Ammon's horn (tissue), 1 donor: ENCODE measurements at places on chromosomes 4 and X.
A peak's percentile ranks its signal among the peaks of the same experiment; 100 is the strongest.

GRCh38 chr4:111020961-111021360, 398.1 kb upstream of the PITX2 start:
- DNase-seq, result no peak

- DNase-seq, result no peak
Observed at GRCh38 chr4:140344101-140344500, 29.3 kb upstream of the SCOC start.

- no peak for DNase-seq
Observed at GRCh38 chr4:141254326-141254725, 33.6 kb downstream of the ZNF330 start.

DNA sequence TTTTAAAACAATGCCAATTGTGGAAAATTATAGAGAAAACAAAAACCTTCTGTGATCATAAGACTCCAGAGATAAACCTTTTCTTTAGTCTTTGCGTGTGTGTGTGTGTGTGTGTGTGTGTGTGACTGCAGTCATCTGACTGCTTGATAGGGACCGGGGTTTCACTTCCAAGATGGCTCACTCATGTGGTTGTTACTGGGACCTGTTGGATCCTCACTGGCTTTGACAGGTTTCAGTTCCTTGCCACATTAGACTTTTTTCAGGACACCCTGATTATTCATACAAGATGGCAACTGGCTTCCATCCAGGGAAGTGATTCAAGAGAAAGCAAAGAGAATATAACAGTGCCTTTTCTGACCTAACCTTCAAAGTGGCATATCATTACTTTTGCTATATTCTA, 21.9 kb upstream of the MAD2L1 start:
- no peak for DNase-seq

DNA sequence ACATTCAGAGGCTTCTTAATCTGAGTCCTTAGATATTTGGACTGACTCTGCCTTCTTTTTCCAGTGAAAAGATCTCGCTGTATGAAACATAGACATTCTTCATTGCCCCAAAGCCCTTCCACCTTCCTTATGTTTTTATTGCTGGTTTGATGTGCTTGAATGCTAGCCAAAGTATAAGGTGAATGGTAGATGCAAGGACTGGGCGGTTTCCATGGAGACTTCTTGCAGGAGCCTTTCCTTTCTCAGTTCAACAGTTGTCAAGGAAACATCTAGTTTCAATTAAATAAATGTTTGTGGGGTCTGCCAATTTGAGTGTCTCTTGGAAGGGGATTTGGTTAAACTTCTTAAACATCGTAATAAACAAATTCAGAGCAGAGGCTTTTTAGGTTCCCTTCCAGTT, 46.0 kb downstream of the REPS2 start:
- DNase-seq, result no peak

DNA sequence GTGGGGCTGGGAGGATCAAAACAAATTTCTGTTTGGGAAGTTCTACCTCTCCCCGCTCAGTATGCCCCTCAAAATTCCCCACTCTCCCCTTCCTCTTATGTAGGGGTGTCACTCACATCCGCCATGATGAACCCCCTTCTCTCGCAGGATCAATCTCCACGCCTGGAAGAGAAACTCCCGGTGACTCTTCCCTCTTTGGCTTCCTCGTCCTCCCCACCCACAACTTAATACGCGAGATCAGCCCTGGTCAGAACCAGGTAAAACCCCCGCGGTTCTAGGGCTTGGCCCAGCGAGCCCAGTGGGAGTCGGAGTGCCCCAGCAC, 427 bp downstream of the LAMTOR3 start:
- DNase-seq, result no peak

- no peak for DNase-seq
Observed at GRCh38 chrX:19613645-19614323, 98.5 kb upstream of the MAP3K15 start.

- DNase-seq, result peak; percentile 82
Observed at GRCh38 chr4:184514121-184514988, 40.0 kb upstream of the IRF2 start.

GRCh38 chrX:119604766-119605463, 1.3 kb downstream of the NKRF start:
- peak; percentile 1 for DNase-seq

- DNase-seq, result no peak
Observed at GRCh38 chr4:66475596-66475995, 805.3 kb upstream of the EPHA5 start.

DNA sequence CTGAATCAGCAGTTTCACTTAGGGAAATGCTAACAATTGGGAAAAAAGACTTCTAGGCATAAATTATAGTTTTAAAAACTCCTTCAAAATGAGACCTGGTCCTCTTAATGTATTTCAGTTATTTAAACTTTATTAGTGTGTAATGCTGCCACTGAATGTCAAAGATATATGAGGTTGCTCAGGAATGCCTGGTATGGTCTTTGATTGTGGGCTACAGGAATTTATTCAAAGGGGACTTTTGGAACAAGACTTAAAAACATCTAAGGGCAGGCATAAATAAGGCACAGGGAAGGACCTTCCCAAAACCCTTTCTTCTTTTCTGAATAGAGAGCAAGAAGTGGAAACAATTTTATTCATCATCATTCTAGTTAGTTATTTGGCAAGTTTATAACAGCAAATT, 439.1 kb downstream of the TLL1 start:
- DNase-seq, result no peak

- no peak for DNase-seq
Observed at GRCh38 chrX:154800478-154801210, 4.6 kb downstream of the MPP1 start.

GRCh38 chr4:48017108-48017571, 568 bp downstream of the NIPAL1 start:
- no peak for DNase-seq

DNA sequence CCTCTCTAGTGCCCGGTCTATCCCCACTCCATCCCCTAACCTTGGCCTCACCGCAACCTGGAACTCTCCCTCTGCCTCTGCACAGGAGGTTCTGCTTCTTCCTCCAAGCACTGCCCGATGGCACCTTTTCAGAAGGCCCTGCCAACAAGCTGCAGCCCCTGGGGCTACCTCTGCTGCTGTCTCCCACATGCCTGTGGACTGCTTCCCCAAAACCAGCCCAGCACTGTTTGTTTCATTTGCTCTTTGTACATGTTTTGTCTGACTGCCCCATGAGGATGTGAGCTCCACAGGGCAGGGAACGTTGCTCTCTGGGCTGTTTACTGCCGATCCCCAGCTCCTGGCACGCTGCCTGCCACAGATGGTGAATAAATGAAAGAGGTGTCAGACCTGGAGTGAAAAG, 85.4 kb downstream of the INTS6L start:
- no peak for DNase-seq

- peak; percentile 37 for DNase-seq
Observed at GRCh38 chr4:133162941-133163340, 13.8 kb downstream of the PCDH10 start.

DNA sequence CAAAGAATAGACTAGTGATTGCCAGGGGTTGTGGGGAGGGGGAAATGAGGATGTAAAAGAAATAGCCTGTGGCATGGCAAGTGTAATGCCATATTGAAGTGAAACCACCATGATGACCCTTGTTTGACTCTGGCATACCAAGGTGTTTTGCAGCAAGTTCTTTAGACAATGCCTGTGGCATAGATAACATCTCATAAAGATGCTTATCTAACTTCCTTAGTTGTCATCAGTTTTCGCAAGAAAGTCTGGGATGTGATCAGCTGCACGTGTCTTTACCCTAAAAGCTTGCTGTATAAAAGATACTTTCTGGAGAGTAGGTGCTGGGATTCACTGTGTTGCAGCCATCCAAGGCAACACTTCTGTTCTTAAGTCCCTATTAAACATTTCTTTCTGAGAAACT, 176.1 kb upstream of the MAGEB16 start:
- no peak for DNase-seq

- DNase-seq, result no peak
Observed at GRCh38 chrX:153488231-153488914, 6.4 kb upstream of the BGN start.

- DNase-seq, result no peak
Observed at GRCh38 chr4:112361181-112361791, 64.1 kb downstream of the ALPK1 start.

GRCh38 chrX:46545111-46546005, at the start of gene ZNF674:
ZNF674 (minus strand) TSS chrX:46545421; CDS start chrX:46542087, 3,334 bp downstream.
- peak; percentile 93 for DNase-seq

DNA sequence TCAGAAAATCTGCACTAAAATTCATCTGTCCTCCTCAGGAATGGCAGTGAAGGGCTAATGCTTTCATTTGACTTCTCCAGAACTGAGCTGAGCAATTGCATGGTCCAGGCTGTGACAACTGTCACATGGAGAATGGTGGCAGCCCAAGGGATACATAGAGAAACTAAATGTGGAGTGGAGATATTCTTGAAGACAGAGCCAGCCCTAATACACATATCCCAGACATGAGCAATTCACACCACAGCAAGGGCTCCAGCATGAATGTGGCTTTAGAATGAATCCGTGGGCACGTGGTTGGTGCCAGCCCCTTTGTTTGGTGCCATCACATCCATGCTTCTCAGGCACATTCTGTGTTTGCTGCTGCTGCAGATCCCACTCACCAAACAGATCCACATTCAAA, 121.6 kb upstream of the MXRA5 start:
- DNase-seq, result no peak

- no peak for DNase-seq
Observed at GRCh38 chr4:147739239-147739823, 7.4 kb downstream of the ARHGAP10 start.

DNA sequence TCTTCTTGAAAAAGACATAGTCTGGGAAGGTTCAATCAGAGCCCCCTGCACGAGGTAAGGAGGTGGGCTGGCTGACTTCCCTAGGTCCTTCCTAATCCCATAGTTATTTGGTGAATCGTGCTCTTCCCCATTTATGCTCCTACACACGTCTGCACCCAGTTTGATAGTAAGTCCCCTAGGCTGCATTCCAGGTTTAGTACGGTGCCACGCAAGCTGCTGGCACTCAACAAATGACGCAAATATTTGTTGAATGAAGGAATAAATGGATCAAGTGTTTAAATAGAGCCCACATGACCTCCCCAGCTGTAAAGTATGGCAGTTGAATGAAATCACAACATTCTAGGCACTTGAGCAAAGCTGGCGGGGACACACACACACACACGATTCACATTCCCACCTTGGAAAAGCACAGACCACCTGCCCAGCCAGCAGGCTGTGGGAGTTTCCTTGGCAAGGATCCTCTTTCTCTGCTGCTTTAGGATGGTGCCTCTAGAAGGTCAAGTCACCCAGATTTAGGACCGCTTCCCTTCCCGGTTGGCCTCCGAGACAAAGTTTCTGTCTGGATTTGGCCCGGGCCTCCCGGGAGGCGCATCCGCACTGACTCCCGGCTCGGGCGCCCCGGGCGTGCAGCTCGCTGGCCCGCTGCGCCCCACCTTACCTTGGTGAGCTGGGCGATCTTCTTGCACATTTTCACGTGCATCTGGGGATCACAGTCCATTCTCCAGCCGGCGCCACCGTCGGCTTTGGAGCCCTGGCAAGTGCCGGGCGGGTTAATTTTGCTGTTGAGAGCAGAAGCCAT, 721 bp downstream of the FAM184B start:
- DNase-seq, result peak; percentile 56

DNA sequence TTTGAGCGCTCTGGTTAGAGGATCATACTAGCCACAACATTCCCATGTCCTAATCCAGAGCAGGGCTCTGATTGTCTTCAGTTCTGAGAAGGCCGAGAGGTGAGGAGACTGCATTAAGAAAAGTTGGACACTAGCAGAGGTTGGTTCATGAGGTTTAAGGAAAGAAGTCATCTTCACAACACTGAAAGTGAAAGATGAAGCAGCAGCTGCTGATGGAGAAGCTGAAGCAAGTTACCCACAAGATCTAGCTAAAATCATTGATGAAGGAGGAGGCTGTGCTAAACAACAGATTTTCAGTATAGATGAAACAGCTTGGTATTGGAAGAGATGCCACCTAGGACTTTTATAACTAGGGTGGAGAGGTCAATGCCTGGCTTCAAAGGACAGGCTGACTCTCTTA, 36.8 kb downstream of the RAP1GDS1 start:
- no peak for DNase-seq

DNA sequence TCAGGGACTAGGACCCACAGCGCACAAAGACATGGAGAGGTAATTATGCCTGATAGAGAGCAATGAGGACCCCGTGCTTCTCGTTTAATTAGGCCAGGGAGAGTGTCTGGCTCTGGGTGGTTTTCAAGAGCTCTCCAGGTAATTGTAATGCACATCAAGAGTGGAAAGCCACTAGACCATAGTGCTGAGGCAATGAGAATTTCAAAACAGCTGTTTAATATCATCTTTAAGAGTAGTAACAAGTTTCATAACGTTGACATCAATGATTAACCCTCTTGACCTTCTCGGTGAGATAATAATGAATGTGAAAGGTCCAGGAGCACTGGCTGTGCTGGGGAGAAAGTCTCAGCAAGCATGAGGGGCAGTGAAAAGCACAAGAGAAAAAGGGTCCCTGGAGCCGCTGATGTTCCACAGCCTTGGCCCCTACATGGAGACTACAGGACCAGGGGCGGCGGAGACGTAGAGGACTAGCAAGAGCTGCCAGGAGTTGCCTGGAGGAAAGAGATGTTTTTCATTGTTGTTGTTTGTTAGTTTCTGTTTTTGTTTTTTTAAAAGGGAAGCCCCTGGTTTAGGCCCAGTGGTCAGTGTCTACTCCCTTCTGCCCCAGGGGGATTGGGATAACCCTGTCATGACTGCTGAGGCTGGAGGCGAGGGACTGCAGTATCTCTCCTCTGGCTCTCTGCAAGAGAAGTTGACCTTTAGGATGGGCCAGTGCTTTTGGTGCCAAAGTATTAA, 14.8 kb upstream of the CXCR3 start:
- DNase-seq, result no peak

DNA sequence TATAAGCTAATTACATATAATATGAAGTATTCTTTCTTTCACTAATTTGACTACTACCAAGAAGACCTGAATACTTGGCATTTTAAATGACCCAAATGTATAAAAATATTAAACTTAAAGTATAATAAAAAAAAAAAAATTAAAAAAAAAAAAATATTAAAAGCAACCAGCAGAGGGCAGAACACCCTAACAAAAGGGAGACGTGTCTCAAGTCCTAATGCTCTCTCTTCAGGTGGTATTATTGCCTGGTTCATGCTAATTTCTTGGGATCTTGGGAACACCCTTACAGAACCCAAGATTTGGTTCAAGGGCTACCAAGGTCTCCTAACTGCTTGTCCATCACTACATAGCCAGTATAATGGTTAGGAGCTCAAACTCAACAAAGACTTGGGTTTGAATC, 754.8 kb downstream of the RAB28 start:
- no peak for DNase-seq

DNA sequence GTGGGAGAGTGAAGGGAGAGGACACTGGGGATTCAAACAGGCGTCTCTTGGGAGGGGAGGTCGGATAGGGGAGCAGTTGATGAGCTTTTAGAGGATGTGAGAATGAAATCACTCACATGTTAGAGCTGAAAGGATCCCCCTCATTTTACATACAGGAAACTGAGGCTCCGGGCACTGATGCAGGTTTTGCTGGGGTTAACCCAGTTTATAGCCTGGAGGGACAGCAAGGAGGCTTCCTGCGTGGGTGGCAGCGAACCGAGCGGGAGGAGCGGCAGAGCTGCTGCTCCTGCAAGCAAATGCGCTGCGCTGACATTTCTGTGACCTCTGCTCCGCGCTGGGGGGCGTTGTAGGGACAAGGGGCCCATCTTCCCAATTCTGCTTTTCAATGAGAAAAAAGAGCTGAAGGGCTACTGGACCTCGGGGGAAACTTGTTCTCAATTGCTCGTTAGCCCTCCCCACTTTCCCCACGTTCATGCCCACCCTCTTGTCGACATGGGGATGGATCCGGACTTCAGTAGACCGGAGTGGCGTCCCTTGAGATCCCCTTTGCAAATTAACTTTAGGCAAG, 1.2 kb upstream of the NEUROG2 start:
- no peak for DNase-seq
